GM04504 (cell line): ENCODE measurements at places on chromosomes 11 and 22.

GRCh38 chr11:14411818-14412217 is 52.8 kb upstream of the RRAS2 start:
- peak; percentile 88 for DNase-seq

DNA sequence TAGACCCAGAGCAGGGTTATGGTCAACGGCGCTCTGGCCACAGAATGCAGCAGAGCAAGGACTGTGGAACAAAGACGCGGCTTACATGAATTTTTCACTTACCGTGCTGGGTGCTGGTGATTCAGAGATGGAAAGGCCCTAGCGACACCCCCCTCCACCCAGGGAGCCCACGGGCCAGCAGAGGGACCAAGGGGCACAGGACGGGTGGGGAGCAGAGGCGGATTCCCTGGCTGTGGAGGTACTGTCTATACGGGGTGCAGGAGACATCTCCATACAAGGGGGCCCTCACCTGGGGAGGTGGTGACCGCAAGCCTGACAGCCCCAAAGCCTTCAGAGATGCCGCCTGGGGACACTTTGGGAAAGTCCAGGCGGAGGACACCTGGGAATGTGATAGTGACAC is 1.1 kb upstream of the SEPTIN5 start:
- no peak for DNase-seq

- no peak for DNase-seq
Measured at GRCh38 chr11:73143126-73143838, 1.2 kb upstream of the FCHSD2 start.

- DNase-seq = no peak
Measured at GRCh38 chr11:1422481-1422880, 32.7 kb downstream of the BRSK2 start.
